ENCODE measurements at places on chromosomes 5 and 9.

- no peak overlapping the region for H3K4me3 ChIP-seq
- H3K4me1 ChIP-seq = no peaks in the 10 kb centered on the region
- no peaks in the 10 kb centered on the region for H3K27me3 ChIP-seq
- H3K27ac ChIP-seq = no peak overlapping the region
- no peaks in the 10 kb centered on the region for H3K36me3 ChIP-seq
- no peak for DNase-seq
Measured at GRCh38 chr5:173582216-173583111, 34.0 kb downstream of the BOD1 start.

DNA sequence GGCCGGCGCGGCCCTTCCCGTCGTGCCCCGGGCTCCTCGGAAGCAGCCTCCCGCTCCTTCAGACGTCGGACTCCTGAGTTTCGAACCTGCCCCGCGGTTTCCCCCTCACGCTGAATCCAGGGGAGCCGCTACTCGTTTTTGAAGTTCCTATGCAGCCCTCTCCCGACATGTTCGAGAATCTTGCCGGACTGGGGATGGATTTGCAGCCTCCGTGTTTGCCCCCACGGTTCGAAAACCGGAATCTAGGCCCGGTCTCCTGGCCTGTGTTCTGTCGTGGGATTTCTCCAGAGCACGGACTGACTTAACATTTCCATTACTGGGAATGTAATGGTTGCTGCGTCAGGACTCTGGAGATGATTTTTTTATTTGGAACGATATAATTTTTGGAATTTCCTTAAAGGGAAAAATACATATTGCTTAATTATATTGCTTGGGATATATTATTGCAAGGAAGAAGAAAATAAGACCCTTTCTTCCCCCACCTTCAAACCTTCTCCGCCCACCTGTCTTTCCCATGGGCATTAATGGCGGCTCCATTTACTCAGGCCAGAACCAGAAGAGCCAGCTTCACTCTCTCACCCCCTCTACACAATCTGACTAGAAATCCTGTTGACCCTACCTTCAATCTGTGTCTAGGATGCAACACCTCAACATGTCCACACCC, 8.5 kb upstream of the MGAT1 start:
- DNase-seq = no peak
- H3K4me3 ChIP-seq = peak overlapping the region; percentile 57
- H3K27ac ChIP-seq = peak overlapping the region; percentile 98

- no peaks in the 10 kb centered on the region for H3K4me1 ChIP-seq
- no peaks in the 10 kb centered on the region for H3K36me3 ChIP-seq
- H3K4me3 ChIP-seq = no peak overlapping the region
- no peak for DNase-seq
- H3K27ac ChIP-seq = no peak overlapping the region
Measured at GRCh38 chr5:35753500-35753899, 103.2 kb upstream of the IL7R start.

GRCh38 chr5:50655810-50656205, 10.6 kb upstream of the PARP8 start:
- peak; percentile 37 for DNase-seq
- H3K27ac ChIP-seq = peak overlapping the region; percentile 55
- H3K27me3 ChIP-seq = no peaks in the 10 kb centered on the region

- H3K27ac ChIP-seq = no peak overlapping the region
- H3K36me3 ChIP-seq = peaks cover 16% of the 10 kb centered on the region
- no peaks in the 10 kb centered on the region for H3K27me3 ChIP-seq
Measured at GRCh38 chr5:160089531-160089930, 29.7 kb downstream of the PWWP2A start.

Measured in thyroid gland (tissue), 4 donors.